ENCODE measurements at places on chromosomes 1 and 21. TPM values are rescaled to one million over a fixed set of nuclear protein-coding genes. Genes with fewer than 3 reads are reported as not detected.

The LCE1E gene
- total RNA-seq = not detected

The CASP9 gene
- 7.5 TPM for total RNA-seq

The ASPM gene
- total RNA-seq = 26.9 TPM

The FGGY gene
- total RNA-seq = 15.5 TPM

The SEMA4A gene
- 0.21 TPM for total RNA-seq

The PLEKHG5 gene
- total RNA-seq = 6.8 TPM

The AMPD1 gene
- total RNA-seq = not detected

The HTR6 gene
- total RNA-seq = 0.10 TPM

The SLC26A9 gene
- total RNA-seq = not detected

The IGSF21 gene
- total RNA-seq = not detected

The CELA3A gene
- total RNA-seq = 5.9 TPM

The AADACL3 gene
- not detected for total RNA-seq

The MFAP2 gene
- total RNA-seq = 12.9 TPM

The C1QA gene
- total RNA-seq = 0.41 TPM

The VTCN1 gene
- not detected for total RNA-seq

The EPHB2 gene
- 29.0 TPM for total RNA-seq

The GPR153 gene
- total RNA-seq = 5.5 TPM

The GUCA2B gene
- total RNA-seq = not detected

The MSH4 gene
- 0.26 TPM for total RNA-seq

The CGN gene
- 10.2 TPM for total RNA-seq

The RUNX1 gene
- 22.4 TPM for total RNA-seq

The GPR37L1 gene
- 0.44 TPM for total RNA-seq

The MPC2 gene
- total RNA-seq = 71.7 TPM

The SAMD11 gene
- 51.8 TPM for total RNA-seq

The TIMM17A gene
- 118 TPM for total RNA-seq

The INSRR gene
- total RNA-seq = not detected

The STX12 gene
- 25.3 TPM for total RNA-seq

The FAAH gene
- total RNA-seq = 25.9 TPM

The SPRR5 gene
- not detected for total RNA-seq

The TTC3 gene
- 83.0 TPM for total RNA-seq

The HEYL gene
- total RNA-seq = 2.3 TPM

The MMP23B gene
- 5.0 TPM for total RNA-seq

The ADAM30 gene
- total RNA-seq = not detected

The PDZK1 gene
- 2.3 TPM for total RNA-seq

The PLXNA2 gene
- total RNA-seq = 0.98 TPM

The FAM78B gene
- total RNA-seq = 0.41 TPM

The CNTN2 gene
- total RNA-seq = not detected

The SAMSN1 gene
- total RNA-seq = 0.44 TPM

The JMJD4 gene
- total RNA-seq = 27.7 TPM

The TNFRSF8 gene
- total RNA-seq = 0.13 TPM

The FAM163A gene
- not detected for total RNA-seq

The BCL2L15 gene
- total RNA-seq = 0.10 TPM
